Fibroblast of skin of left biceps (primary cell): ENCODE measurements at places on chromosomes 5 and 9.

DNA sequence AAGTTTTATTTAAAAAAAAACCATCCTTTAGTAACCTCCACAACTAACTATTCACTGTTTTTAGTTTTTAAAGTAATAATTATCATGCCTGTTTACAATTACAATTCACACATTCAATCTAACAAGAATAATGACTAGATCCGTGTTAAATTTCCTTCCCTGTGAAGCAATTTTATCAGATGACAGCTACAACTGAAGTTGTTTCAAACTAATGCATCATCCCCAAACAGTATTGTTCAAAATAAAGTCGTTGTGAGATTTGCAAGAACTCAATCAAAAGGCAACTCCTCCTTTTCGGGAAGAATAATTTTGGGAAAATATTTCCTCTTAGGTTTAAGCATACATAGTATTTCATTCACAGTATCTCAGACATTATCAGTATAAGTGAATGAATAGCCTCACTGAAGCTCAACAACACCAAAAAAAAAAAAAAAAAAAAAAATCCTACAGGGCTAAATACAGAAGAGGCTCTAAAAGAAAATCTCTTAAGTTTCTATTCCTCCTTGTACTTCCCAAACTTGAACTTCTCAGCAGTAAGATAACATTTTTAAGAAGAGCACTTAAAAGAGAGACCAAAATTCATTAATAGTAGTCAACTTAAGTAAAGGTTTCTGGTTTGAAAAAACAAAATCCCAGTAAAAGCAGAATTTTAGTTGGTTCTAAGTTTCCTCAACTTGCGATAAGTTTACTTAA, 9.4 kb downstream of the C9orf72 start:
- no peak for DNase-seq

DNA sequence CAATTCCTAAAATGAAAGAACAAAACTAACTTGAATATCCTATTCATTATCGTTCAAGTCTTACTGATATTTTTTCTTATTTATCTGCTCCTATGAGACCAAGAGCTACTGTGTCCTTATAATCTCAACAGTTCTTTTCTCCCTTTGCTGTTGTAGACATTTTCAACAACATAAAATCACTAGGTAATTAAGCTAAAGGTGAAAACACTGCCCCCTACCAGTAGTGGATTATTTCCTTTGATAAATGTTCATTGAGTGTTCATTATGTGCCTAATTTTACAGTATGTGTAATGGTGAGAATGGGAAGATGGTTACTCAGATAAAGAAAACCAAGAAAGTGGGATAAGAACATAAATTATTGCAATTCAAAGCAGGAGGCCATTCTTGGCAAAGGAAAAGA, 41.4 kb upstream of the PAPPA start:
- DNase-seq = no peak

DNA sequence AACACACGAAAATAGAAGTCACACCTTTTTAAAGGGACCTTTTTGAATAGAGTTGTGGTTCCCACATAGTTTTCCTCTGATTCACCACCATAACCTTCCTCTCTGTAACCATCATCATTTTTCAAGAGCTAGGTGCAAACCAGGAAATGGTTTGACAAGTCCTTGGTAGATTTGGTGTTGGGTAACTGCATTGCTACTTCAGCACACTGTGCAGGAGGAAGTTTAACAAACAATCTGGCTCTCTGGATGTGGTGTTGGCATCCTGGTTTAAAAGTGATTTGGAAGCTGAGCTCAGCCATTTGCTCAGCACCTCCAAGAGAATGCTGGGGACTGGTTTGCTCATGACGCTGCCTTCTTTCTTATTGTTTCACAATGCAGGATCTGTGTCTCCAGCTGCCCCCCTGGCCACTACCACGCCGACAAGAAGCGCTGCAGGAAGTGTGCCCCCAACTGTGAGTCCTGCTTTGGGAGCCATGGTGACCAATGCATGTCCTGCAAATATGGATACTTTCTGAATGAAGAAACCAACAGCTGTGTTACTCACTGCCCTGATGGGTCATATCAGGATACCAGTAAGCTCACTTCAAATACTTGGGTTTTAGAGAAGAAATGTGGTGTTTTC, 213.1 kb downstream of the RFK start:
- no peak for DNase-seq

DNA sequence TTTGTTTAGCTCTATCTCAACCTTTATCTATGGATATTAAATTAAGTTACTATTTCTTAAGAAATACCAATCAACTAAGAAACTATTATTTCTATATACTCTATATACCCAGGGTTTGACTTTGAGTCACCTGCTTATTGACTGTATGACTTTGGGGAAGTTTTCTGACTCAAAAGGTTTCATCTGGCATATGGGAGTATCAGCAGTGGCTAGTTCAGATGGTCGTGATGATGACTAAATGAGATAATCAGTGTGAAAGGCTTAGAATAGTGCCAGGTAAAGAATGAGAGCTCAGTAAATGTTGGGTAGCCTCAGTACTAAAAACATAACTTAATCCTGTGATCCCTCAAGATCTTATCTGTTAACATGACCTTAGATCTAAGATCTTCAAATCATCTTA, 179.7 kb upstream of the ISL1 start:
- DNase-seq = no peak

DNA sequence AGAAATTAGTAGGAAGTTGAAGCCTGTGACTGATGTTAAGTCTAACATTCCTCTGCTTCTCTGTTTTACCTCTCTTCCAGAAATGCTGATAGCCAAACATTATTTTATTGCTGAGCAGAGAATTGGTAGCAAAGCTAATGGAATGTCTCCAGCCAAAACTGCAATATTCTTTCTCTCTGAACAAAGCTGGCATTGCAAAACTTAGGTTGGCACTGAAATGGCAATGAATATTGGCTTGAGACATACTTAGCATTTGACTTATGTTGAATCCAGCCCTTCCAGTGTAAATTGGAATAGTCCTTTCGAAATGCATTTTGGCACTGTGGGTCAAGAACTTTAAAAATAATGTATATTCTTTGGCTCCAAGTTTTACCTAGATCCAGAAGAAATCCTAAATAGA, 21.1 kb downstream of the FAF2 start:
- no peak for DNase-seq

DNA sequence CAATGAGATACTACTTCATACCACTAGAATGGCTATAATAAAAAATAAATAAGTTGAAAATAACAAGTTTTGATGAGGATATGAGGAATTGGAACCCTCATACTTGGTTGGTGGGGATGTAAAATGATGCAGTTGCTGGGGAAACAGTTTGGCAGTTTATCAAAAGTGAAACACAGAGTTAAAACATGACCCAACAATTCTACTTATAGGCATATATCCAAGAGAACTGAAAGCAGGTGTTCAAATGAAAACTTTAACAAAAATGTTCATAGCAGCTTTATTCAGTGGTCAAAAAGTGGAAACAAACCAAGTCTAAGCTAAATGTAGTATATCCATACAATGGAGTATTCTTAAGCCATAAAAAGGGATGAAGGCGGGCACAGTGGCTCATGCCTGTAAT, 13.1 kb upstream of the LHFPL2 start:
- no peak for DNase-seq

DNA sequence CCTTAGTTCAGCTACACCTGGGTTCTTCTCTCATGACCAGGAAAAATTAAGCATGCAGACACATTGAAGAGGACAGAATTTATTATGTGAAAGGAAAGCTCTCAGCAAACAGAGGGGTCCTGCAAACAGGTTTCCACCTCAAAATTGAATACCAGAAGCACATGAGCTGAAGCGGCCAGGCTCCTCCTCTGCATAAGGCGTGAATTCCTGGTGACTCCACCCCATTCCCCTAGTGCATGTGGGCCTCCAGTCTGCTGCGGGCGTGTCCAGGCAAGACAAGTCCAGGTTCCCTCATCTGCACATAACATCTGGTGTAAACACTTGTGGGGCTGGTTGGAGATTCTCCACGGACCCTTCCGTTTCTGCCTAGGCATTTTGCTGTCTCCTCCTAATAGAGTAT, 1156.4 kb downstream of the FOXD4L5 start:
- DNase-seq = no peak

DNA sequence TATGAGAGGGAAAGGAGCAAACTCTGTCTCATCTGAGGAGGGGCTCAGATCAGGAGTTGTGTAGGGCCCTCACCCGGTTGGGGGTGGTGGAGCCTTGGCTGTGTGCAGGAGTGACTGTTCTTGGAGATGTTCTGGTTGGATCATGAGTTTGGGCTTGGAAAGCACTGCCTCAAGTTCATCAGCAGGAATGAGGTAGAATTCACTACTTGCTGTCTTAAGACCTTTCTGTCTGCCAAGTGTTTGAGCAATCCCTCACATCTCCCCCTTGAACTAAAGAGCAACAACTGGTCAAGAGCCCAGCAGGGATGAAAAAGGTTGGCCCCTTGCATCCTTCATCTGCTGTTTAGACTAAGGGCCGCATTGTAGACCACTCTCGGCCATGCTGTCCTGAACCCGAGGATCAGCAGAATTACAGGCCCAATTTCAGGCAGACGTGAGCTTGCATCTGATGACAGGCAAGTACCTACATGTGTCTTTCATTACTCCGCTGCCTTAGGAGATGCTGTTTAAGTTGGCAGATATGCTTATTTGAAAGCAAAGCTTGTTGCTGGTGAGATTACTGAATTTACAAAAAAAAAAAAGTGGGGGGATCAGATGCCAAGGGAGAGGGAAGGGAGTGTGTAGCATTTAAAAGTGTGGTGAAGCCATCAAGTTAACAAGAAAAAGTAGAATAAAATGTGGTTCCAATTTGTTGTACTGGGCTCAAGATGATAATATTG, 36.4 kb downstream of the PIK3R1 start:
- peak; percentile 59 for DNase-seq

GRCh38 chr5:110269478-110270142, 456.9 kb downstream of the TMEM232 start:
- no peak for DNase-seq

- no peak for DNase-seq
These were observed 18.1 kb upstream of the ARRDC3 start for GRCh38 chr5:91401175-91401574.

DNA sequence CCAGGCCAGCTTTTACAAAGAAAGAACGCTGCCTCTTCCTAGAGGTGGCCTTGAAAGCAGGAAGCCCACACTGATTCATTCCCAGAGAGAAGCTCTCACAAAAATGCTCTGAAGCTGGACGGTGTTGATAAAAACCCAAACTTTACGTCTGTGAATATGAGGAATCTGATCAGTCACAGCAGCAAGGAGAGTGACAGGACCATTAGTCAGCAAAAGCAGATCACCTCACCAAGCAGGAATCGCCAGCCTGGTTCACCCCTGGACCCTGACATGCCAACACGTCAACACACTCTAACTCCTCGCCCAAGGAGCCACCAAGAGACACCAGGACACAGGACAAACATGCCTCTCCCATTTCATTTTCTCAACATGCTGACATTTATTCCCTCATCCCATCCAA, 70.6 kb upstream of the ZNF622 start:
- no peak for DNase-seq

DNA sequence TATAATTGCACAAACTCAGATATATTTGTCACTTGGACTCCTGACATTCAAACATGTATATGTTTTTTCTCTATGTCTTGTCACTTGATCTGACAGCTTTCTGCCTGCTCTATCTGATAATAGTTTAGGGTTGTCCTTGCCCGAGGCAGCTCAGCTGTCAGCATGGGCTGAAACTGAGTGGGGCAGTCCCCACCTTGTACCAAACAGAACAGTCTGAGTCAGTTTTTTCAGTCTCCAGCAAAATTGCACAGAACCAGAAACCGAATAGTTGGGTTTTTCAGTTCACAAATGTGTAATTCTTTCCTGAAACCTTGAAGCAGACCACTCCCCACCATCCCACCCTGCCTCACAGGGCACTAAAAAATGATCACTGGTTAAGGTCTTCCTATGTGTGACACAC, 9.5 kb upstream of the HAND1 start:
- no peak for DNase-seq

DNA sequence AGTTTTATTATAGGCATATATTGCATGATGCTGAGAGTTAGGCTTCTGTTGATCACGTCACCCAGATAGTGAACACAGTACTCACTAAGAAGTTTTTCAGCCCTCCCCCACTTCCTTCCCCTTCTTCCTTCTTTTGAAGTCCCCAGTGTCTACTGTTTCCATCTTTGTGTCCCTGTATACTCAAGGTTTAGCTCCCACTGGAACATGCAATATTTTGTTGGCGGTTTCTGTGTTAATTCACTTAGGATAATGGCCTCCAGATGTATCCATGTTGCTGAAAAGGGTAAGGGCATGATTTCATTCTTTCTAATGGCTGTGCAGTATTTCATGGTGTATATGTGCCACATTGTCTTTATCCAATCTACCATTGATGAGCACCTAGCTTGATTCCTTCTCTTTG, 764.3 kb downstream of the MTRR start:
- DNase-seq = no peak

- no peak for DNase-seq
These were observed 50.7 kb downstream of the CNTLN start for GRCh38 chr9:17185481-17186029.

DNA sequence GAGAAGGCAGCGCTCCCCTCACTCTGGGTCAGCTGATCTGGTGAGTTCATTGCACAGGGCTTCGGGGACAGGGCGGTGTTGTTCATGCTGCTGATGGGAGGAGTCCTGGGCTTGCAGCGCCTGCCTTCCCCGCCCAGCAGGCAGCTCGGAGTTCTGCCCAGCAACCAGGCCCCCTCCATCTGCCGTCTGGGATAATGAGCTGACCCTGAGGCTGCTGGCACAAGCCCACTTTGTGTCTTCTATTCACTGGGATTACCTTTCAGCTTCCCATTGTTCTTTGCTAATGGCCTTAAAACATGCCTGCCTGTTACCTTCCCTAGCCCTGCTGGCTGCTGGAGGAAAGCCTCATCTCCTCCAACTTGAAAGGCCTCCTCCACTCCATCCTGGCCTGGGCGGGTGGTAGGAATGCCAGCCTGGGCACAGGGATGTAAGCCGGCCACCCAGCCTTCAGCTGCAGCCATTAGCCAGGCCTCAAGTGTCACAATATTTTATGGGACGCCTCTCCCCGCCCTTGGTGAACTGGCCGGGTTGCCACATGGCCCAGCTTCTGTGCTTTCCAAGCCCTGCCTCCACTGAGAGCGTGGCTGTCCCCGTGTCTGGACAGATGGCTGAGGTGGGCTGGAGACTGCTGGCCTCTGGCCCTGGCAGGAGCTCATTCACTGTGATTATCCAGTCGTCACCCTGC, 70.4 kb downstream of the GADD45G start:
- DNase-seq = no peak

GRCh38 chr5:53893626-53894025, 333.2 kb downstream of the NDUFS4 start:
- DNase-seq = no peak

GRCh38 chr5:17317473-17317872, 100.0 kb downstream of the BASP1 start:
- no peak for DNase-seq

- DNase-seq = no peak
These were observed 12.5 kb upstream of the CHD1 start for GRCh38 chr5:98941131-98941883.
